Osteocyte (in vitro differentiated cells): ENCODE measurements at places on chromosomes 1 and 21. TPM values are rescaled to one million over a fixed set of nuclear protein-coding genes. Genes with fewer than 3 reads are reported as not detected.

The LRRC3 gene
- total RNA-seq, result 4.0 and 4.2 TPM in 2 replicates

- DNase-seq, result no peak
Measured at GRCh38 chr1:228988664-228989063, 253.4 kb downstream of the RHOU start.

DNA sequence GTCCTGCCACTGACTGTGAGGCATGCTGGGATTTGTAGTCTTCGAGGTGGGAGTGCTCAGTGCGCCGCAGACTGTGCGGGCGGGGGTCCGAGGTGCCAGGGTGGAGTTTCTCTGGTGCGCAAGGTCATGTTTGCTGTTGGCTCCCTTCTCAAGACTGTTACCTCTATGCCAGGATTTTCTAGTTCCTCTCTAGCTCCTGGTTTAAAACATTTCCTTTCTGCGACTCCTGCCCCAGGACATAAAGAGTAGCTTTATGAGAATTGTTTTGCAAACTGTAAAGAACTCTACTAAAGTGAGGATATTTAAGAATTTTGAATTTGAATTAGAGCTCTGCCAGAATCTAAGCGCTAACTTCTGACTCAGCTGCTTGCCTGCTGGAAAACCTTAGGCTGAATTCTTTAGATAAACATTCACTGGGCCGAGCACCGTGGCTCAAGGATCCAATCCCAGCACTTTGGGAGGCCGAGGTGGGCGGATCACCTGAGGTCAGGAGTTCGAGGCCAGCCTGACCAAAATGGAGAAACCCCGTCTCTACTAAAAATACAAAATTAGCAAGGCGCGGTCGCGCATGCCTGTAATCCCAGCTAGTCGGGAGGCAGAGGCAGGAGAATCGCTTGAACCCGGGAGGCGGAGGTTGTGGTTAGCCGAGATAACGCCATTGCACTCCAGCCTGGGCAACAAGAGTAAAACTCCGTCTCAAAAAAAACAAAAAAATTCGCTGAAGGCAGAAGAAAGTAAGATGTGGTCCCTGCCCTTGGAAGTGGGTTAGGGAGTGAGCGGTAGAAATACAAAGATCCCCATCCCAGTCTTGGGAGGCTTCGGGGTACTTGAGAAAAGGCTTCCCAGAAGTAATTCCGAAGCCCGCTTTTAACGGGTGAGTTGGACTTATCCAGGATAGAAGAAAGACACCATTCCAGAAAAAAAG lies 992 bp upstream of the USP48 start:
- no peak for DNase-seq

DNA sequence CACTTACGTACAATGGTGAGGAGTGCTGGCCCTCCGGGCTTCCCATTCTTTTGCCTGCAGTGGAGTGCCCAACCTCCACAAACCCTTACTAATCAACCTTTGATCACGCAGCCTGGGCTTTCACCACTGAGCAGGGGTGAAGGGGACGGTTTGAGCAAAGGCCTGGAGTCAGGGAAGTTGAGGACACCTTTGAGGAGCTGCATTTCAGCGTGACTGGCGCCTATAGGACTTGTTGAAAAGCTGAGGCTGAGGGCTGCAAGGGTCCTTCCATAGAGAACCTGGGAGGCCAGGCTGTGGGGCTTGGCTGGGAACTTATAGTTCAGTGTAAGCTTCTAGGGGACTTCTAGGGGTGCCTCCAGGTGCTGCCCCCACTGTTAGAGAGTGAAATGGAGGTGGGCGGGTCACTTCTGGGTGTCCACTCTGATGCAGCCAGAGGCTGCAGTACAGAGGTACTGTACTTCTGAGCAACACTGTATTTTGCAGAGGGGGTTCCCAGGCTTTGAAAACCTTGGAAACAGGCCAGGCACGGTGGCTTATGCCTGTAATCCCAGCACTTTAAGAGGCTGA lies 9.8 kb downstream of the SYTL1 start:
- no peak for DNase-seq

DNA sequence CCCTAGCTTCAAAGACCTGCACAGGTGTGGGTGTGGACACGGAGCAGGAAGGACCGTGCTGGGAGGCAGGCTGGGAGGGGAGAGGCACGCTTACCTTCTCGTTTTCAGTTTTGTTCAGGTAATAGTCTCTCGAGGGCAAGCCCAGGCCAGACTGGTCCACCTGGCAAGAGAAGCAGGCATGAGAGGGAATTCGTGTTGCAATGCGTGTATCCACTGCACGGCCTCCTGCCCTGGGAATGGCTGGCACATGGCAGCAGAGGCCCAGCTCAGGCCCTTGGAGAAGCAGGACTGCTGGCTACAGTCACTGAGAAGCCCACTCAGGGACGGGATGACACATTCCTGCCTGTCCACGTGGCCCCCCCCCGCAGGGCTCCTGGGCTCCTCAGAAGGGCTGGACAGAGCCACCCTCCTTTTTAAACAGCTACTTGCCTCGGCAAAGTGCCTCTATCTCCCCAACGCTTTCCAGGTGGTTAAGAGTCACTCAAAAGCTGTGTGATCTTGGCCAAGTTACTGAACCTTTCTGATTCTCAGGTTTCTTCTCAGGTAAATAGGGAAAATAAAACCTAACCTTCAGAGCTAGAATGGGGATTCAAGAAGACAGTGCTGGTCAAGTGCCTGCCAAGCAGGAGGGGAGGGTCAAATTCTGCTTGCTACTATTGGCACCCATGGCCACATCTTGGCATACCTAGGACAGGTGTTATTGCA lies 32.7 kb downstream of the ECE1 start:
- no peak for DNase-seq

GRCh38 chr1:230291731-230292620 lies 134.2 kb downstream of the PGBD5 start:
- no peak for DNase-seq

- no peak for DNase-seq
Measured at GRCh38 chr1:95229037-95229436, 5.0 kb upstream of the RWDD3 start.
